ENCODE measurements at places on chromosomes 13 and 19.

DNA sequence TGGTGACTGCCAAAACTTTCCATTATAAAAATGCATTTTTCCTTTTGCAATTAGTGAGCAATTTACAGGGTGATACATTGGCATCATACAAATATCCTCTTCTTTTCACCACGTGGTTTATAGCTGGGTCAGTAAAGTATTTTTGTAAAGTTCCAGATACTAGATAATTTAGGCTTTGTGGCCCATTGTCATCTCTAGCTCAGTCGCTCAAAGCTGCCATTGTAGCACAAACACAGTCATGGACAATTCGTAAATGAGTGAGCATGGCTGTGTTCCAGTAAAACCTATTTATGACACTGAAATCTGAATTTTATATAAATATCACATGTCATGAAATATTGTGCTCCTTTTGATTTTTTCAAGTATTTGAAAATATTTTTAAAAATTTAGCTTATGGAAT lies 162.9 kb downstream of the USP12 start:
- DNase-seq = no peak

- peak; percentile 98 for DNase-seq
Observed at GRCh38 chr19:17470068-17470841, at the start of gene SLC27A1. Gene SLC27A1, plus strand, starts transcription at chr19:17470524. Its CDS starts 17 bp downstream, at chr19:17470541.

GRCh38 chr13:113490496-113491417 lies at the start of gene DCUN1D2:
Gene DCUN1D2, minus strand, starts transcription at chr13:113490711. Its CDS starts 42 bp downstream, at chr13:113490669.
- peak; percentile 100 for DNase-seq

GRCh38 chr19:29890392-29890791 lies 51.6 kb upstream of the URI1 start:
- DNase-seq = no peak

DNA sequence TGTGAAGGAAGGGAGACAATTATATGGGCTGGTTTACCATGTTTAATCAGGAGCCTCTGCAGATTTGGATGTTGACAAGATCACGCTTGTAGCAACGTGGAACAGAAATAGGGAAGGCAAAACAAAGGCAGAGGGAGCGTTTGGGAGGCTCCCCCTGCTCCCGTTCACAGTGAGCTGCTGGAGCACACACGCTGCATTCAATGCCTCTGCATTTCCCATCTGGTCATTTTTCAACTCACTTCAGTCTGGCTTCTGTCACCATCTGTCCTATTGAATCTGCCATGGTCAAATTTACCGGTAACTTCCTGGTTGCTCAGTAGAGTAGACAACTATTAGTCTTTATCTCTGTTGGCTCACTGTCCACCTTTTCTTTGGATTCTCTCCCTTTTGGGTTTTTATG lies 91.0 kb downstream of the NHLRC3 start:
- DNase-seq = no peak

- peak; percentile 63 for DNase-seq
Observed at GRCh38 chr19:49814010-49814409, 918 bp upstream of the FUZ start.

DNA sequence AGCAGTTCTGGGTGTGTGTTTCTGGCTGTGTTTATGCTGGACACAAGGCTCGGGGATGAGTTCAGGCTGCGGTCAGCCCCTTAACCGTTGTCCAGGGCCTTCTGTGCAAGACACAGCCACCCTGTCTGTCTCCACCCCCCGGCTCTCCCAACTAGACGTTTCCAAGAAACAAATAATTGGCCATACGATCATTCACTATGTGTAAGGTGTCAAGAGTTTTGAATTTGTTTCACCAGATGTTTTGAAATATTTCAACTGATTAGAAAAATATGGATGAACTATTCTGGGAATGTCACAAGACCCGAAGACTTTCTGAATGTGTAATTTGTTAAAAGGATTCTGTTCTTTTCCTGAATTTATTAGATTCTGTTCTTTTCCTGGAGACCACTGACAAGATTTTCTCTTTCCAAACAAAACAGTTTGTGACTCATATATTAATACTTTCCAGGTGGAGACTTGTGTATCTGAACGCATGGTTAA lies 318.2 kb downstream of the MYO16 start:
- DNase-seq = no peak

- DNase-seq = peak; percentile 32
Observed at GRCh38 chr19:50334741-50335421, 5.7 kb upstream of the KCNC3 start.

DNA sequence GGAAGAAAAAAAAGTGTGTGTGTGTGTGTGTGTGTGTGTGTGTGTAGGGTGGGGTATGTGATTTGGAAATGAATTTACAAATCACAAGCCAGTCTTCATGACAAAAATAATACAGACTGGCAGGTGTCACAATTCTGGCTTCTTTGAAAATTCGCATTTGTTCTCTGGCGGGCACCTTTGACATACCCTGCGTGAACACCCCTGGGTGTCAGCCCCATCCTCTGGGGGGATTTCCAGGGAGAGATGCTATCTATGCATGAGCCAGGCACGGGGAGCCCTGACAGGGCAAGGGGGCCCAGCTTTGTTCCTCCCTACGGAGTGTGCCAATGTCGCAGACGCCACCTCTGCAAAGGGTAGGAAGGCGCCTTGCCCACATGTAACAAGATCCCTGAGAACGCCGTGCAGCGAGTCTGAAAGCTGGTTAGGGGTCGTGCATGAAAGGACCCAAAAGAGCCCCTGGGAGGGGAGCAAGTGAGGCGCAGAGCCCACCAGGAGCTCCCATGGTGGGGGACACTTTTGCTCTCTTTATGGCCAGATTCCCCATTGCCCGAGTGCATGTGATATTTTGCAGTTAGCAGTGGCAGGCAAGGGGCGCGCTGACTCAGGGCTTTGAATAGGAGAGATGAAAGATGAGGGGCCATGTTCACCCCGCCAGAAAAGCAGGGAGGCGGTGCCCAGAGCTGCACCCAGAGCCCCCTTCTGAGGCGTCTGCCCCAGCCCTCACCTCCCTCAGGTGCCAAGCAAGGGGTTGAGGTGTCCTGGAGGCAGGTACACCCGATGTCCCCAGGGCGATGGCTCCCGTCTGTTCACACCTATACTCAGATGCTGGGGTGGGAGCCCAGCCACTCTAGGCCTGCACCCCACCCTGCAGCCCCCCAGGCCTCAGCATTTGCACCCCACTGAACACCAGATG lies 45.3 kb downstream of the KLF2 start:
- peak; percentile 32 for DNase-seq

DNA sequence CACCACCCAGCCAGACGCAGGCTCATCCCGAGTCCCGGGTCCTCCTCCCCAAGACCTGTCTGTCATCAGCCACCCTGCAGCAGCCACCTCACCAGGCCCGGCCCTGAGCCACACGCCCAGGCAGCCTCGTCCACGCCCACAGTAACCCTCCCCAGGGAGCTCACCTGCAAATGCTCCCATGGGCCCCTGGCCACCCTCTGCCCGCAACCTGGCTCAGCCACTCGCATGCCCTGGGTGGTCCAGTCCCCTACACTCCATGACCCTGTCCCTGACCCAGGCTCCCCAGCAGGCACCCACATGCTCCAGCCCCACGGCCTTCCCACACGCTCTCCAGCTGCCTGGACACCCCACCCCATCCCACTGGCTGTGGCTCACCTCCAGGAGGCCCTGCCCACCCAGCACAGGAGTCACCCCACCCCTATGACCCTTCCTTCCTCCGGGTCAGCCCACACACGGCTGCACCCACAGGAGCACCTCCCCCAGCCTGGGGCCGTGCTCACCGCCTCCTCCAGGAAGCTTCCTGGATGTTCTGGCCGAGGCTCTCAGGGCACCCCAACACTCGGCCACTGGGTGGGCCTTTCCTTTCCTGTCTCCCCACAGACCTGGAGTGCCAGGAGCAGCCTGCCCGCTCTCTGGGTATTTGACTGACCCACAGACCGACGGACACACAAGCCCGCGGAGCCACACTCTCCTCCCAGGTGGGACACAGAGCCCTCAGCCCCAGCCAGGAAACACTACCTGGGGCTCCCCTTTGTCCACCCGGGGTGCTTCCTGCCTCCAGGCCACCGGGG lies 3.6 kb downstream of the TMEM259 start:
- DNase-seq = no peak

- no peak for DNase-seq
Observed at GRCh38 chr13:40345654-40346372, 320.6 kb downstream of the FOXO1 start.

DNA sequence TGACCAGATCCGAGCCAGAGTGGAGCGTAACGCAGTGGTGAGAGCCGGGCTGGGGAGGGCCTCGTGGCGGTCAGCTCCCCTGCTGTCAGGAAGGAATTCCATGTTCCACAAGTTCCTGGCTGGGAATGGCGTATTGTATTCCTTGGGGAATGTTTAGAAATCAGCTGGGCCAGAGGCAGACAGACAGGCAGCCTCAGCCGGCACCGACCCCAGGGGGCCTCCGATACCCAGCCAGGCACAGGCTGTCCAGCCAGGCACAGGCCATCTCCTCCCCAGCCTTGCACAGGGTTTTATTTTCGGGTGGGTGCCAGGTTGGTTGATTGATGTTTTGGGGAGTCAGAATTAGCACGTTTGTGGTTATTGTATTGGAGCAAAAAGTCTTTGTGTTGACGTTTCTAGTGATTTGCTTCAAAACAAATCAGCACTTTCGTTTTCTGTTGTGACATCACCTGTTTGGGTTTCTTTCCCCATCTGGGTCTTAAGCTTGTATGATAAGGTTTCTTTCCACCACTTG lies 126.6 kb upstream of the MCF2L start:
- DNase-seq = peak; percentile 72

DNA sequence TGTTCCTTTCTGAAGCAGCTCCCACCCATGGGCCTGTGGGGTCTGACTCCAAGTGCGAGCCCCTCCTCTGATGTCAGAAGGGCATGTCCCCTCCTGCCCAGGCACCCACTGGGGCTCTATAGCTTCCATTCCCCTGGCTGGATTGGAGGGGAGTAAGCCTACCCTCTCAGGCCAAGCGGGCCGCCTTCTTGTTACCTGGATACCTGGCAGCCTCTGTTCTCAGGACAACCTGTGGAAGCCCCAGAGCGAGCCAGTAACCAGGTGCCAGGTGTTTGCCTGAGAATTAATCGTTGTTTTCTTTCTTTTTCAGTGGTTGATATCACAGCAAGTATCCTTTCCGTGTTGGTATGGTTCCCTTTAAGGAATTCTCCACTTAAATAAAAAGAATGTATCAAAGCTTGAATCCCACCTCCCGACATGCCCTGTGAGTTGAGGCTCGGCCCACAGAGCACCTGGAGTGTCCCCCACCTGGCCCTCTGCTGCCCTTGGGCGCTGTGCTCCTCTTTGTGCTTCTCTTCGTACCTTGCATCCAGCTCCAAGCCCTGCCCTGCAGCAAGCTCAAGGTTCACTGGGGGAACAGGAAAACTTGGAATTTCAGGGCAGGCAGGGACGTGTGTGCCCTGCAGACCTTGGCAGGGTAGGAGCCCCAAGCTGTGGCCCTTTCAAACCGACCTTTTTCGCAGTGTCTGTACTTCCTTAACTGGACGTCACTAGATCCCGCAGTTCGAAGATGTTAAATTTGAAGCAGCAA lies 15.0 kb downstream of the MAU2 start:
- DNase-seq = peak; percentile 39

DNA sequence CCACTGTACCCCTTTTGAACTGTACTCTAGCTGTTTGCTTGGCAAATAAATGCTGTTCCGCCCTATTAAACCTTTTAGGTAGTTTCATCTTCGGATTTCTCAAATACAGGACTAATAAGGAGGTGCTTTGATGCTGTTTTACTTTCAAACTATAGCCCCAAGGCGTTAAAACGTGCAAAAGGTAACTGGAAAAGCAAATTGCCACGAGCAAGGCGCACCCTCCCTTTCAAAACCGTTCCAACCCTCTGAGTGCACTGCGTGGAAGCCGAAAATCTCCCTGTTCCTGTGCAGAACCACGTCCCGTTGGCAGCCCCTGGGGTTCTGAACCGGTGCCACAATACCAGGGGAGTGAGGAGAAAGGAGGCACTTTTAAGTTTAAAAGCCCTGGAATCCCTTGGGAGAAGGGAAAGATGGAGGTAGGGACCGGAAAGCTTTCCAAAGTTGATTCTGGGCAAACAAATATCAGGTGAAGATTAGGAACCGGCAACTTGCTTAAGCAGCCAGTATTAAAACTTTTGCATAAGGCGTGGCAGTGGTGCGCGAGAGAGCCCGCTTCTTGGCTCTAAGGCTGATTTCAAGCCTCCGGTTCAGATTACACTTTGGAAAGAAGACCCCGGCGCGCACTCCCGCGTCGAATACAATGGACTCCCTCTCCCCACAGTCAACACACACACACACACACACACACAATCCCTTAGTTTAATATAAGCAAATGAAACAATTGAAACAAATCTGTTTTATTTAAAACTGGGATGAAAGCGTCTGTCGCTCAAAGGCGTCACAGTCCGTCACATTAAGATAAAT lies 9.5 kb downstream of the POU4F1 start:
- DNase-seq = no peak

- peak; percentile 45 for DNase-seq
Observed at GRCh38 chr19:6014551-6015135, 36.7 kb upstream of the RANBP3 start.

DNA sequence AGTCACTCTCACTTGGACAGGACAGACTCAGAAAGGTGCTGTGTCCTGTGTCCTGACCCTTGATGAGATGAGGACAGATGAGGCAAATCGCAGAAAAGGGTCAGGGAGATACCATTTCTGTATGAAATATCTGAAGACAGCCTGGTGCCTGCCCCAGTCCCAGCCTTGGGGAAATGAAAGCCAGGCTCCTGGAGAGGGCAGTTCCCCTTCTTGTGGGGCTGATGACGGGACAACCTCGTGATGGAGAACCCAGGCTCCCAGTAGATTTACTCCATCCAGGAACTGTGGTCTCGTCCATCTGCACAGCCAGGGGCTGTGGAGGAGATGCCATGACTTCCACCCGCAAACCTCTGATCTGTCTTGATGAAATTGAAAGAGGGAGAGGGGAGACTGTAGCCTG lies 13.8 kb downstream of the LILRB1 start:
- DNase-seq = no peak

DNA sequence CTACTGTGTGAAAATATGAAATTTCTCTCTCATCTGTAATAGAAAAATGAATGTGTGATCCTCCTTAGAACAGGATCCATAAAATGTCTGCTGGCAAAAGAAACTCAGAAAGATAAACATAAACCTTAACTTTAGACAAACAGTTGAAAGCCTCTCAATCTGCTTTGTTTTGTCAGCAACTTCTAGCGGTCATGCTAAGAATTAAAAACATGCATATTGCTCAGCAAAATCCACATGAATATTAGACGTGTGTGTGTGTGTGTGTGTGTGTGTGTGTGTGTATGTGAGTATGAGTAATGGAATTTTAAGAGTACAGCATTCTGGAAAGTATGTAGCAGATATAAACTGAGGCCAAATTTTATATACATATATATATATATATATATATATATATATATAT lies 1779.2 kb upstream of the MIR17HG start:
- no peak for DNase-seq

GRCh38 chr19:5137571-5138124 lies 168.7 kb downstream of the KDM4B start:
- no peak for DNase-seq

- DNase-seq = no peak
Observed at GRCh38 chr13:110471156-110471832, 90.2 kb downstream of the RAB20 start.

DNA sequence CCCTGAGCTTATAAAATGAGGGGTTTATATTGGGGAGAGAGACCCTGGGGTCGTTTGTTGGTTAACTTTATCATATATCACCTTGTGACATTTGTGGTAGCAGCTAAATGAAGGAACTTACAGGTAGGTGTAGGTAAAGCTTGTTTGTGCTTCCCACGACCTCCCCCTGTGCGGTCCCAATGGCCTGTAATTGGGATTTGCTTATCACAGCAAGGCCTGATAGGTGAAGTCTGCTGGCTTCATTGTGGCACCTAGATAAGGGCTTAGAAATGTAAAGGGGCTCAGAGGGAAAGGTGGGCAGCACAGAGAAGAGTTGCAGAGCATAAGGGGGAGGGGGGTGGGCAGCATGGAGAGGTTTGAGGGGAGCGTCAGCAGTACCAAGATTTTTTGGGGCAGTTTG lies 35.5 kb upstream of the MLNR start:
- DNase-seq = no peak

Data from osteoblast (primary cell).